ENCODE measurements at places on chromosomes 1 and 21.
A peak's percentile ranks its signal among the peaks of the same experiment; 100 is the strongest.

DNA sequence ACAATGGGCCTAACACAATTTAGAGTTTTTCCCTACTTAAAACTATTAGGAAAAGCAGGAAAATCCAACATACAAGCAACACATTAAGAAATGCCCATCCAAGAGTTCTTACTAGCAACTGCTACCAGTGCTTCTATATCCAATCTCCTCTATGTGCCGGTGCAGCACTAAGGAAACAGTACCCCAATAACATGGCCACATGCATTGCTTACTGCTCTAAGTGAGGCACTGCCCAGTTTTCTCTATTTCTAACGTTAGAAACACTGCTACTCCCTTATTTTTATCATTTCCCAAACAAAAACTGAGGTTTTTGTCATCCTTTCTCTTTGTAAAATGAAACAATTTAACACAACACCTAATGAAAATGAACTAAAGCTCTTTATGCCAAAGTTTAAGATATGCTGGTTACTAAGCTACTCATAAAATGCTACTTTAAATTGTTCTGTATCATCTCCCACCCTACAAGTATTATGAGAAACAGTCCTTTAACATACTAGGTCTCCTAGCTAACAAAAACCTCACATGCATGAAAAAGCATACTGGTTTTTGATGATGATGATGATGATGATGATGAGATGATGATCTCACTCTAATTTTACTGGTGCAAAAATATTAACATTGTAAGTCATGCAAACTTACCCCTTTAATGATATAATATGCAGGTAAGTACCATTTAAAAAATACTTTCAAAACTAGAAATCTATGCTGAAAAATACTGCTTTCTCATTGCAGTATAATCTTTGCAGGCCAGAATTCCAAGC lies 90.7 kb upstream of the TTC39A start:
- no peak for DNase-seq

DNA sequence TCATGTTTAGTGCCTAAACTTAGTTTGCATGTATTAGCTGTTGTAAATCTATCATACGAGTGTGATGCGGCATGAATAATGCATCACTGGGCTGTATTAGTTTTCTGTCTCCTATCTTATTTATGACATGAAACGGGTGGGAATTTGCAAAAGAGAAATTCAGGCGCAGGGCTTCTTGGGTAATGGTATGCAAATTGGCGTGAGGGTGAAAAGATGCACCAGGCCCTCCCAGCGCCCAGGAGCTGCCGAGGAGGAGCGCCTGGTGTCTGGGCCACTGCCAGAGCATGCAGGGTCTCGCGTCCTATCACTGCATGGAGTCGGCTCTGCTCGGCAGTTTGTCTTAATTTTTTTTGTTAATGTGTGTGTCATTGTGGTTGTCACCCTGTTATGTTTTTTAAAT lies 82.9 kb upstream of the ACTL8 start:
- no peak for DNase-seq

DNA sequence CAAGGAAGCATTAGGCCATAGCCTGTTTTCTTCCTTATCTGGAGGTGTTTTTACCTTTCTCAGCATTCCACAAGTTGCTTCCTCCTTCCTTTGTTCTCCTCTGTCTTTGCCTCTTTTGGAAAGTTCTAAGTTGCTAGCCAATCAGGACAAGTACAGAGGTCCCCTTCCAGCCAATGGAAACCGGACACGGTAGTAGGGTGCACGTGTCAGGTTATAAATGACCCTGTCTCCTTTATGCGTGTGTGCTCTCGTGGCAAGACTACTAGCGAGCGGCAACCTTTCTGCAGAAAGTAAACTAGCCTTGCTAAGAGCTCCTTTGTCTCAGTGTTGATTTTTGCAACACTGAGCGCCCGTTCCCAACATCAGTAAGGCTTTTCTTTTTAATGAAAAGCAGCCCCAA lies 1.5 kb upstream of the ACADM start:
- no peak for DNase-seq

DNA sequence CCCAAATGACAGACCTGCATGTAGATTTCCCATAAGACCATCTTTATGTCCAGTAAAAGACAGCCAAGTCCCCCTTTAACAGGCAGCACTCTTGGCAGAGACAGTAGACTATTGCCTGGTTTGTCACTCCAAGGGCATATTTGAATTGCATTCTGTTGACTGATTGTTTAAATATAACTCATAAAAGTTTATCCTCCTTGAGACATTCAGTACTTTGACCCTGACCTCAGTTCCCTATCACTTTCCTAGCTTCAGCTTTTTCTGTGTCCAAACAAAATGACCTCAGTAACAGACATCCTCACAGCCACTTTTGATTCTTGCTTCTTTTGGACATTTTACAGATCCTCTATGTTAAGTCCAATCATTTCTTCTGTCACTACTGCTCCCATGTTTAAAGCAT lies 51.1 kb downstream of the RBM11 start:
- DNase-seq: no peak

DNA sequence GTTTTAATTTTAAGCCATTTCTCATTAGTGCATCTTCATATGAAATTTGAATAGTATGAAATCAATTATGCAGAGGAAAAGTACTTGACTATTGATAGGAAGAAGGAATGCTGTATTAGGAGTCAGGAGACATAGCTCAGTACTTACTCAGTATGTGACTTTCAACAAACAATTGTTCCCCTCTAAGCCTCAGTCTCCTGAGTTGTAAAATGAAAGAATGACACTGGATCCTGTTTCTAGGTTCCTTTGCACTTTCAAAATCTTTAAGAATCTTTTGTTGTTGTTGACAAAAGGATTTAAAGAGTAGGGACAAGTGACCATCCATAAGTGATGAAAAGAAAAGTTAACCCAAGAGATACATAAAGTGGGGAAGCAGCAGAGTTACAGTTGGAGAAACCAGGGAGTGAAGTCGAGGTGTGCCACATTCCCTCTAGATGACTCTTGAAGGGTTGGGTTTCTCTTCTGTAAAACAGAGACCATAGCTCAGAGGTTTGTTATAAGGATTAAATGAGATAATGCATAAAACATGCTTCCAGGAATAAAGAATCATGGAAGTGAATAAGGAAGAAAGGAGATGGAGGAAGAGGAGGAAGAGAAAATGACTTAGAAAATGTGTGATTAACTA lies 105.7 kb upstream of the KCNJ15 start:
- no peak for DNase-seq

DNA sequence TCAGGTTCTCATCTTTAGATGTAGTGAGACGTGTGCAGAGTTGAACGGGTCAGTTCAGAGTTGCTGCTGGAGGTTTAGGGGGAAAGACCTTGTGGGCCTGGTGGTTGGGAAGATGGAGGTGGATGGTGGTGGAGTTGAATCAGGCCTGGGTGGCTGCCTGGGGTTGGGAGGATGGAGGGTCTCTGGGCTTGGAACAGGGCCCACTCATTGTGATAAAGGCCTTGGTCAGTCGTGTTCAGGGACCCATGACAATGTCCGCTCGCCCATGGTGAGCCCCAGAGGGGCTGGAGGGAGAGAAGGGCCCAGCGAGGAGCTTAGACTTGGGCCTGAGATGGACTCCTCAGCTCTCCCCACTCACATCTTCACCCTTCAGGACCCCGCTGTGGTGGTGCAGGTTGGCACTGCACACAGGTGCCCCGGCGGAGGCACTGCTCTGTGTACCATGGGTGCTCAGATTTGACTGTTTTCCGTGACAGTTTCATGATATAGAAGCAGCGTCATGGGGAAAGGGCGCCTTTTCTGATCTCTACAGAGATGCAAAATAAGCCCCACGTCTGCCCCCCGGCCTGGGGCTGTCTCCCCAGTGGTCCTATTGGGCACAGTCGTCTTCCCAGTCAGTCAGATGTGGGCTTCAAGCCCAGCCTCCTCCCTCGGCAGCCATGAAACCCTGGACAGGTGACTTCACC lies 39.2 kb downstream of the DISP3 start:
- no peak for DNase-seq

DNA sequence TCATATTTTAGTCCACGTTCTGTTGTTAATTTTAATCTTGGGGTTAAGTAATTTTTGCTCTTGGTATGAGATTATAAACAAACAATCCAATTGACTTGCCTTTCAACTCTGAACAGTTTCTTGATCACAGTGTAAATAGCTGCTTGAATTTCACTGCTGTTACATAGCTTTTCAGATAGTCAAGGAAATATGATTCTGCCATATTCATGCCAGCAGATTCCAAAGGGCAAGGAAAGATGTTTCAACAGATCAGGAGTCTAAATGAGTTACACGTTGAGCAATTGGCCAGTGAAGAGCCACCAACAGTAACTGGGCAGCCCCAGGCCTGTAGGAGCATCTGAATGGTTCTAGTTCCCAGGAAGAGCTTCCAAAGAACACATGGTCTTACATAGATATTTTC lies 93.6 kb downstream of the LEPR start:
- no peak for DNase-seq

DNA sequence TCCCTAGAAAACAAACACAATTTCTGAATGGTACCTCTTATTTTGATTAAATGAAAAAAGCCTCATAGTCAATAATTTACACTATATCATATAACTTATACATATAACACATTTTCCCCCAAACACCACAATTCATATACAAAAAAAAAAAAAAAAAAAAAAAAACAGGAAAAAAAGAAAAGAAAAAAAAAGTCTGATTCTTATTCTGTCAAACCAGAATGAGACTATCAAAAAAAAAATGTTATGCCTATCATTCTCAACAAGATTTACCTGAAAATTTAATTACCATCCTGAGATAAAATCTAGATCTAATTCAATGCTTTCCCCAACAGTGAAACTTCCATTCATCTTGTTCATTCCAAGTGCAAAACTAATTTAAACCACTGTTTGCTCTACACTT lies 86.8 kb downstream of the PCNX2 start:
- no peak for DNase-seq

DNA sequence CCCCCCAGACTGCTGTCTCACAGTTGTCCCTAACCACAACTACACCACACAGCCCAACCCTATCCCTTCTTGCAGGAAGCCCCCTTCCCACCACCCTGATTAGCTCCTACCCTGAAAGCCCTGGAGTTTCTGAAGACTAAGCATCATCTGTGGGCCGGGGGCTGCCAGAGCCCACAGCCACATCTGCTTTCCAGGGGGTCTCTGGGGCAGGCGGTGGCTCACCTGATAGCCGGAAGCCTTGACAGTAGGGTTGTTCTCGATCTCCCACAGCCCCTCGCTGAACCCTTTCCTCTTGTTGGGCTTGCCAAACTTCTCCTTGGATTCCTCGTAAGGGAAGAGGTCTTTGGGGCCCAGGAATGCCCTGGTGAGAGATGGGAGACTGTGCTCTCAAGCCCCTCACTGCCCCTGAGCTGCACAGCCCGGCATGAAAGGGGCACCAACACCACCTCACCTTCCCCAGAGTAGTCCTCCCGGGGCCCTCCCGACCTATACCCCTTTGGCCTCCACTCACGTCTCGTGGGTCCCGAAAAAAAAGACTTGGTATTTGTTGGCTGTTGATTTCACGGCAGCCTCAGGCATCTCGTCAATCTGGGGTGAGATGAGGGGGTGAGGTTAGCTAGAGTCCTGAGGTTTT lies 4.0 kb upstream of the MRPL24 start:
- no peak for DNase-seq

DNA sequence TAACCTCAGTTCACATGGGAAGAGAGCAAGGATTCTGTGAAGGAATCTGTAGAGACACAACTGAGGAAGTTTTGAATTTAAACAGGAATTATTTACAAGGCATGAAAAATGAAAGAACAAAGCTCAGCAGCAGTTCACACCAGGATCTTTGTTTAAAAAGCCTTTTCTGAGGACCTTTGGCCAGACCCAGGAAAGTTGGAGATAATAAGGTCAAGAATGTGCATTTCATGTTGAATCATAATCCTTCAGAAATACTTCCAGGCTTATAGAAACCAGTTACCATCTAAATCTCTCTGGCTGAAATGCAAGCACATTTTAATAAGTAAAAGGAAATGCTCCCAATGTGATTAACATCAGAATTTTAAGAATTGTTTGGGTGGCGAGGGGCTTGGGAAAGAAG lies 2.7 kb downstream of the CLIC6 start:
- no peak for DNase-seq

DNA sequence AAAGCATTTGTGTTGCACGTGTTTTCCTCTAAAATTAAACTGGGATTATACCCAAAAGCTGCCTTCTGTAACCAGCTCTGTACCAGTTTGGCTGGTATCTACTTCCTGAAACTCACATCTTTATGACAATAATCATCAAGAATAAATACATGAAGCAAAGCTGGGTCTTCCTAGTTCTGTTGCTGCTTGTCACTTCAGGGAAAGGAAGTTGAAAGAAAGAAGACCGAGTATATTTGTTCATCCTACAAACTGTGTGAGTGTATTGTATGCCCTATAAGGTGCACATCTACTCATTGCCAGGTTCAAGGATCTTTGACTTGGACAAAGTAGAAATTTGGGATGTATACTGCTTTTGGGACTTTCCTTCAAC lies 29.1 kb upstream of the IFNGR2 start:
- no peak for DNase-seq

GRCh38 chr1:117049857-117050256 lies 10.3 kb upstream of the TTF2 start:
- DNase-seq: no peak

DNA sequence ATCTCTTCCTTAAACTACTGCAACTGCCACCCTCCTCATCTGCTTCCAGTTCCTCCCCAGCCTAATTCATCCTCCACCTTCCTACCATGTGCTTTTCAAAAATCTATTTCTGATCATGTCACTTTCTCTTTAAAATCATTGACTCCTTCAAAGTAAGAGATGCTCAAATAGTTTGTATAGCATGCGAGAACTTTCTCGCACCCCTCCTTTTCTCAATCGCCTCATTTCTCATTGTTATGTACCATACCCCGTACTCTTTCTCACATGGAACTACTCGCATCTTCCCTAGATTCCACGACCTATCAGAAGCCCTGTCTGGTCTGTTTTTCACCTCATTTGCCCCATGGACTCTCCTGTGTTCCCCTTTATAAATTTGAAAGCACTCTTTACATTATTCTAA lies 238.2 kb downstream of the NRIP1 start:
- DNase-seq: no peak

DNA sequence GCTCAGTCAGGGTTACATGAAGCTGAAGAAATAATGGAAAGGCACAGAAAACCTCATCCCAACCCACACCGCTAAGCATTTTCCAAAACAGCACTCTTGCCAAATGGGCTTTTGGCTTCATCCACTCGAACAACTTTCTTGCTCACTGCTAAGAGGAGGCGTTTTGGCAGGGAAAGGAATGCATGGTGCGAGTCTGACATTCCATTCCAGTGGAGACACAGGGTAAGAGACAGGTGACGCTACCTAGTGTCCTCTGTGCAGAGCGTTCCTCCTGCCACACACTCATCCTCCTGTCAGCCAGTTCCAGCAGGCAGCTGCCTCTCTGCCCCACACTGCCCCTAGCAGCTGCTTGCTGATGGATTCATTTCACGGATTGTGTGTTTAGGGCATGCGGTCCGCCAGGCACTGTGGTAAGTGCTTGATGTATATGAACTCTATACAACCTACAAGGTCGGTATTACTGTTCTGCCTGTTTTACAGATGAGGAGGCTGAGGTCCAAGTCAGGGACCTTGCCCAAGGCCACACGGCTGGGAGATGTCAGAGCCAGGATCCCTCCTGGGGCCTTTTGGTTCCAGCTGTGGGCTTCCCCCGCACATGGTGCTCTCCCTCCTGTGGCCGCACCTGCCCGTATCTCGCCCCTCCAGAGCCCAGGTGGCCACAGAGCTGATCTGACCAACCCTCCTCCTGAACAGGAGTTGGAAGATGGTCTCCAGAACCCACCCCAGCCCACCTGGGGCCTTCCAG lies 25.7 kb upstream of the BACE2 start:
- peak; percentile 12 for DNase-seq

GRCh38 chr1:87252406-87252805 lies 76.3 kb upstream of the LMO4 start:
- no peak for DNase-seq

- peak; percentile 81 for DNase-seq
These were observed 48.0 kb downstream of the TBCE start for GRCh38 chr1:235415008-235415904.

GRCh38 chr1:202112859-202113689 lies 9.6 kb upstream of the GPR37L1 start:
- DNase-seq: peak; percentile 85
